ENCODE measurements at places on chromosomes 2 and 18.

DNA sequence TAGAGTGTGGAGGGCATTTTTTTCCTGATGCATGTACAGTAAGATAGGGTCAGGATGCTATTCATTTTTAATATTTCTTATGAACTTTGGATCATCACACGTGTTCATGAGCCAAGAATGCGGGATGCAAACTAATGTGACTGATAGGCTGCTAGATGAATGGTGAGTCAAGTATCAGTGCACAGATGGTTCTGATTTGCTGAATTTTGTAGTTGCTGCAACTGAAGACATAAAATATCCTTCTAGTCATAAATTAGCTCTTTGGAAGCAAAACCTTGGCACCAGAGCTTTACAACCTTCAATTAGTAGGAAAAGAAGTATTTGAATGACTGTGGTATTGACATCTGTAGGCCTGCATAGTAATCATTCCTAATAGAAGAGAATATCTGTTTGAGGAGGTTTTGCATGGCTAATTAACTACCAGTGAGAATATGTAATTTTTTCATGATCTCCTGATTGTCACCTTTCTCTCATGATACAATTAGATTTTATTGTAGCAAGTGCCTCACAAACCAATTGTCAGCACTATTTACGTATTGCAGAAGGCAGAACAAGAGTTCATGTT lies 94.0 kb downstream of the VRK2 start:
- DNase-seq, result no peak

DNA sequence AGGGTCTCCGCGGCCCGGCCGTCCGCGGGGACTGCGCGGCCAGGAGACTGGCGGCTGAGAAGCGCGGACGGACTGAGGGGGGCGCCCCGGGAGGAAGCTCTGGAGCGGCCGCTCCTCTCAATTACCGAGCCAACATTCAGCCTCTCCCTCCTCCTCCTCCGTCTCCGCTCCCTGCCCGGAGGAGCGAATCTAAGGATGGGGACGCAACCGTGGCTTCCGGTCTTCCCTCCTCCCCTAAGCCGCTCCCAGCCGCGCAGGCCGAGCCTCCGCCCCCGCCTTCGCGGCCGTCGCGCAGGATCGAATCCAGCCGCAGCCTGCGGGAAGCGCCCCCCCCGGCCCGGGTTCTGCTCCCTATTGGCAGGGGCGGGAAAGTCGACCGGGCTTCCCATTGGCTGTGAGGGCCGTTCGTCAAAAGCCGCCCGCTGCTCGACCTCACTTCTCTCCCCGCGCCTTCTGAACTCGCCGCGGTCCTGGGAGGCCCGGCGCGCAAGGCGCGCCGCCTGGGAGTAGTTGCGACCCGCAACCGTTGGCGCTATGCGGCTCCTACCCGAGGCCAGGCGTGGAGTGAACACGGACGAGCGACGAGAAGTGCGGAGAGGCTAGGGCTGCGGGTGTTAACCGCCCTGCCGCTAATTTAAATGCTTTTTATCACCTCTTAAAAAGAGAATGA lies at the start of gene HNRNPLL:
Gene HNRNPLL, minus strand, starts transcription at position 197 of the 670 bp plus-strand sequence. CDS start 302 bp downstream, outside the sequence.
- DNase-seq, result peak; percentile 90

- no peak for DNase-seq
Observed at GRCh38 chr2:219419012-219419324, 791 bp downstream of the DES start.

GRCh38 chr18:13335903-13336302 lies 117.3 kb downstream of the LDLRAD4 start:
- DNase-seq, result no peak

DNA sequence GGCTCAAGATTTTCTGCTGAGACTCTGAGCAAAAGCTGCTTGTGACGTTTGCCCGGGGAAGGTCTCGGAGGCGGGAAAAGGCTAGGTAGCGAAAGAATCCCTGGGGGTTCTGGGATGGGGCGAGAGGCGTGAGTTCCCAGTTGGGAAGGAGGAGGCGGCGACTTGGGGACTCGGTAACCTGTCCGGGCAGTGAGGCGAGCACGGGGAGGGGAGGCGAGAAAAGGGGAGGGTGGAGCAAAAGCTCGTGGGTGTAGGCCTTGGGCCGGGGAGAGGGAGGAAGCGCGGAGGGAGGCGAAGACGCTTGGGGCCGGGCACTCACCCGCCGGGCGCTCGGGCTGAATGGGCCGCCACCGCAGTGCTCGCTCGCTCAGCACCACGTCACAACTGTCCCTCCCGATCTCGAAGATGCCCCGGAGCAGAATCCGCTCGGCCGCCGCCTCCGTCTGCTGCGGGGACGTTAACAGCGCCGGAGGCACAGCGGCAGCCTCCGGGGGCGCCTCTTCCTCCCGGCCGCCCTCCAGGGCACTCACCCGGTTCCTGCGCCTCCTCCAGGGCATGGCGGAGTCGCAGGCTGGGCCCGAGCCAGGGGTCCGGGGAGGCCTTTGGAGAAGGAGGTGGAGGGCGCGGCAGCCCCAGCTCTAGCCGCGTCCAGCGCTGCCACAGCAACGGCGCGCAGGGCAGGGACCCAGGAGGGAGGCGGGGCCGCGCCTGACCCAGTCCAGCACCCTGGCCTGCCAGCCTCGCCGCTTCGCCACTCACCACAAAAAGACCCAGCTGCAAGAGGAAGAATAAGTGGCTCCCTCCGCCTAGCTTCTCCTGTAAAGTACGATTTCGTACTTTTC lies at the start of gene CERKL:
Gene CERKL, minus strand, starts transcription at position 656 of the 842 bp plus-strand sequence. Its CDS starts 99 bp downstream, at position 557.
- DNase-seq, result no peak

GRCh38 chr18:79965119-79965902 lies 868 bp downstream of the HSBP1L1 start:
- no peak for DNase-seq

- DNase-seq, result no peak
Observed at GRCh38 chr2:104428155-104428554, 425.8 kb upstream of the POU3F3 start.

DNA sequence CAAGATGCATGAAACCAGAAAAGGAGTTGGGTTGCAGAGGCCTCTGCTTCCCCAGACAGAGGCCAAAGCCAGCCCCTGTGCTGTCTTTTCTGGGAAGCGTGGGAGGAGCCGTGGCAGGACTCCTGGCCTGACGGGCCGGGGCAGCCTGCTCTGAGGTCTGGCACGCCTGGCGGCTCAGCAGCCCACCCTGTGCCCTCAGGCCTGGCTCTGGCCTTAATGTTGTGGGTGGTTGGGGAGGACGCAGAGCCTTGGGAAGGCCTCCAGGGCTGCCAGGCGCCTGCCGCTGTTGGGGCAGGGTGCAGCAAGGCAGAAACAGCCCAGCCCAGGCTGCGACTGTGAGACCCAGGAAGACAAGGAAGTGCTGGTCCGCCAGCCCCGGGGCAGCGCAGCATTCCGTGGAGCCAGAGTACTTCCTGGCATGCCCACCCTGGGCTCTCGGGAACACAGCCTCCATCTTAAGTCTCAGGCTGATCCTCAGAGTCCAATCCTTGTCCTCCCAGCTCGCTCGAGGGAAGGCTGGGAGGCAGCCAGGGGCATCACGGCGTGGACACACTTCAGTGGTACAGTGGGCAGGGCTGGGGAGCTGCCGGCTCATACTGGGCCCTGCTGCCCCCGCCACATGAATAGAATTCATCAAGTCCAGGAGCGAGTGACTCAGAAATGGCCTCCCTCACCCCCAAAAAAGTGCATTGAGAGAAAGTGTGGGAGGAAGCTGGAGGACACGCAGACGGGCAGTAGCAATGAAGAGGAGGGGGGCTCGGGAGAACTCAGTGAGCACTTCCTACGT lies 72.6 kb downstream of the EMX1 start:
- no peak for DNase-seq

DNA sequence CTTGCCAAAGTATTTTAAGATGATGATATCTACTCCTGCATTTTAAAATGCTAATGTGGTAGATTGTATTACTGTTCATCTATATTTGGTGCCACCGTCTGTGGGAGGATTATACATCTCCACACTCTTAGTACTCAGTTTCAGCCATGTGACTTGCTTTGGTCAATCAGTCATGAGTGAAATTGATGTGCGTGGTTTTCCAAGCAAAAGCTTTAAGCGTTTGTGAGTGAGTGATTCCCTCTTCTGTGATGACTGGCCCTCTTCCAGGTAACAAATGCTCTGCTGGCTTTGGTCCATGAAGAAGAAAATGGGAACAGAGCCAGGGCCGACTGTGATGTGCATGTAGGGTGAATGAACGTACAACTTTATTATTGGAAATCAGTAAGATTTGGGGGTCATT lies 330.4 kb downstream of the LPIN1 start:
- DNase-seq, result no peak

DNA sequence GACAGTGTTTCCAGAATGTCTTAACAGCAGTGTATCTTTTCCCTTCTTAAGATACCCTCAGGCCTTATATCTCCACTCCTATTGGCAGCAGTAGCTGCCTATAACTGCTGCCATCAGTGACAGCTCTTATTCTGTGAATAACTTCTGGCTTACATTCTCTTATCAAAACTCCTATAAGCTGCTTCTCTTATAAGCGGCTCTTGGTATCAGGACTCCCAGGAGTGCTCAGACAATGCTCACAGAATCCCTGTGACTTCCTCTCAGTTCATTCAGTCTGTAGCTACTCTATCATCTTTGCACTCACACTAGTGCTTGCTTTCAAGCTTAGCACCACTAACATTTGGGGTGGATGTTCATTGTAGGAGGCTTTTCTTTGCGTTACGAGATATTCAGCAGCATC lies 143.7 kb upstream of the CDH7 start:
- DNase-seq, result no peak

DNA sequence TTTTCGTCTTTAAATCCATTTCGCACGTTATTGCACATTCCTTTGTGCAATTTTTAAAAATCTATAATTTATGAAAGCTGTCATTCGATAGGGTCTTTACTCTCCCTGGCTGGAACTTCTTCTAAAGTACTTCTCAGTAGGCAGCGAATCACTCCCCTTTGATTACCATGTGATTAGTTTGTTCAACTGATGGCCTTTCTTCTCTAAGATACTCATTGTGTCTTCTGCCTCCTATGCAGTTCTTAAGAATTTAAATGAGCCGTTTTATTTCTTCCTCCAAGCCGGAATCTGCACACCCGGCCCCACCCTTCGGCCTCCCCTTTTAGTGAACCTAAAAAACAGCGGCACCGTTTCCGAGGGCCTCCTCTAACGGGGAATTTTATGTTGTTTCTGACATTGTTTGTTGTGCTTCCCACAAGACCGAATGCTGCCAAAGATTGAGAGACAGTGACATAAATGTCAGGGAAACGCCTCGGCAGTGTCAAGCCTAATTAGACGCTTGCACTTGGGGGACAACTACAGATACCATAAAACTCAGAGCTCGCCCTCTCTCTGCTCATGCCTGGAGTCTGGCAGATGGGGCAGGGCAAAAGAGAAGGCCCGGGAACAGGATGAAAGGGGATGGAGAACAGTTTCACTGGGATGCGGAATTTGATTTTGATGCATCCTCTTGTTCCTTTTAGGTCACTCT lies 255.3 kb downstream of the BCL11A start:
- DNase-seq, result no peak

DNA sequence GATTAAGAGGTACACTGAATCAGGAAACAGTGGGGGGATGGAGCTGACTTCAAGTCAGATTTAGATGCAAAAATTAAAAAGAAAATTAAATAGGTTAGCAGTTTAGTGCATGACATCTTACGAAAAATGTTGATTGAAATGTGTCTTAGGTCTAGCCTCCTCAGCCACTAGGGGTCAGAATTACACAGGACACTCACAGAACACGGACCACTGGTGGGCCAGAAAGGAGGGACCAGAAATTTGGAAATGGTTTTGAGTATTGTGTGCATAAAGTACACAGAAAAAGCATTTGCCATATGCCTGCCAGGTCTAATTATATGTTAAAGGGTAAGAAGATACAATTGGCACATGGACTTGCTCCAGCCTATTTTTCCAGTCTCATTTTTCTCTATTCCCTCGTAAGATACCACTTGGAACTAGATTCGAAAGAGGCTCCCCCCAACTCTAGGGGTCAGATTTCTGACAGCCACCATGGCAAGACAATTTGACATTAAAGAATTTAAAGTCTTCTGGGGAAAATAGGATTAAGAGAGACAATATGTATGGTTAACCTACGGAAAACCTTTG lies 550.2 kb upstream of the SETBP1 start:
- no peak for DNase-seq

DNA sequence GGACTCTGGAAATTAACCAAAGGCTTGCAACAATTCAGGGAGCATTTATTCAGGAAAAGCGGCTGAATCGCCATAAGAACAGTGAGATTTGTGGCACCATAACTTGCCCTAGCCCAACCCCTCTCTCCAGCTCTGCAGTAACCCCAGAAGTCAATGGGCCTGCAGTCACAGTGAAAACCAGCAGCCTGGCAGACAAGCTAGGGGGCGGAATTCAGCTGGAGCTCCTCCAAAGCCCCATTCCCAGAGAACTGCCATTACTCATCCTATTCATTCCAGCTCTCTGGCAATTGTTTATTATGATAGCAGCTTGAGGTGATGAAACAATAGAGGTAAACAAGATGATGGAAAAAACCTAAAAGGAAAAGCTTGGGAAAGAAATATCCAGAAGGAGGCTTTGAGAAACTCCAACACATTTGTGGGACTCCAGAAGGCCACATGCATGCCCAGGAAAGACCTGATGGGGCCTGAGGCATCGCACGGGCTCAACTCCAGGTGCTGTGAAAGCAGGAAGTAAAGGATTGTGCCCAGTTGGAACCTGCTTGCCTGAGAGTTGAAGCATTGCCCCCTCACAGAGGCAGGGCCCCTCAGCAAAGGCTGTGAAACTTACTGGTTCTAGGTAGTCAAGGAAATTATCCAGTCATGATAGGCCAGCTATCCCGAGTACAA lies 126.7 kb downstream of the TWIST2 start:
- no peak for DNase-seq

DNA sequence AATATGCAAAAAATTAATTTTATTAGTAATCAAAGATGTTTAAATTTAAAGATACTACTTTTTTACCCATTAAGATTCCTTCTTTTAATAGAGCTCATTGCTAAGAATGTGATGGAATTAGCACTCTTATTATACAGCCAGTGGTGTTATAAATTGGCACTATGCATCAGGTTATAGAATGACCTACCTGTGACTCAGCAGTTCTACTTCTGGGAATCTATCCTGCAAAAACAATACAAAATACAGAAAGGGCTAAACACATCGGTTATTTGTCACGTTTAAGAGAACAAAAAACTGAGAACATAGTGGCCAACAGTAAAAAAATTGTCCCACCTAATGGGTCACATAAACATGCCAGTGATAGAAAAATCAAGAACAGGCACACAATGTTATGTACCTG lies 9.4 kb upstream of the ADD2 start:
- DNase-seq, result no peak

- no peak for DNase-seq
Observed at GRCh38 chr18:56124186-56124585, 514.2 kb downstream of the TXNL1 start.

DNA sequence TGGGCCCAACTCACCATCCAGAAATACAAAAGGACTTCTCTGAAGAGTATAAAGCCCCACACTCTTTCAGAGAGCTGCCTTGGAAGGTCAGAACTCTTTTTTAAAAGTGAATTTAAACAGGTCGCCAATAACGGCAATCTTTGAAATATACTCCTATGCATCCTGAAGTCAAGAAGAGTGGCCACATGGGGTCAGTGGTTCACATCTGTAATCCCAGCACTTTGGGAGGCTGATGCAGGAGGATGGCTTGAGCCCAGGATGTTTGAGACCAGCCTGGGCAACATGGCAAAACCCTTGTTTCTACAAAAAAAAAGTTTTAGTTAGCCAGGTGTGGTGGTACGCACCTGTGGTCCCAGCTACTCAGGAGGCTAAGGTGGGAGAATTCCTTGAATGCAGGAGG lies 68.1 kb upstream of the FZD7 start:
- no peak for DNase-seq

- no peak for DNase-seq
Observed at GRCh38 chr2:64819361-64819760, 165.6 kb upstream of the SERTAD2 start.
